ENCODE measurements at places on chromosomes 16 and 17.

GRCh38 chr17:80825471-80826345, 165.9 kb upstream of the CHMP6 start:
- DNase-seq, result no peak

- DNase-seq, result no peak
Observed at GRCh38 chr17:76252040-76252954, 12.0 kb upstream of the RNF157 start.

- no peak for DNase-seq
Observed at GRCh38 chr17:73419881-73420280, 108.1 kb upstream of the CDC42EP4 start.

DNA sequence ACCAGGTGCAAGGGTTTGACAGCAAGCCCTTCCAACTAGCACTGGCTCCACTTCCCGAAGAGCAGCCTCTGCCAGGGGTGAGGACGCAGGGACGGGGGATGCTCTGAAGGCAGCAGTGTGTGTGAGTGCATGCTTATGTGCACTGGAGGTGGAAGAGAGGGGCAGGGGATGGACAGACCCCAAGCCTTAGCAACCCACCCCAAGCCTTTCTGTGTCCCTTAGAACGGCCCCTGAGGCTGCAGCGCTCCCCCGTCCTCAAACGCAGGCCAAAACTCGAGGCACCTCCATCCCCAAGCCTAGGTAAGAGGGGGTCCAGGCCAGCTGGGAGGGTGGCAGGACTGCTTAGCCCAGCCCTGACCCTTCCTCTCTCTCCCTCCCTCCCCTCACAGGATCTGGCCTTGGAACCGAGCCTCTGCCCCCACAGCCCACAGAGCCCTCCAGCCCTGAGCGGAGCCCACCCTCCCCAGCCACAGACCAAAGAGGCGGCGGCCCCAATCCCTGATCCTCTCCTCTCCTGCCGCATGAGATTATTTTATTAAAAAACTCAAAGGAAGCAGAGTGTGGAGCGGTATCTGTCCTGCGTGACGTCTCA, 2.9 kb downstream of the ACD start:
- no peak for DNase-seq

- DNase-seq, result no peak
Observed at GRCh38 chr16:63289834-63290460, 1253.7 kb upstream of the CDH8 start.

- no peak for DNase-seq
Observed at GRCh38 chr16:26665166-26665939, 401.4 kb upstream of the C16orf82 start.

DNA sequence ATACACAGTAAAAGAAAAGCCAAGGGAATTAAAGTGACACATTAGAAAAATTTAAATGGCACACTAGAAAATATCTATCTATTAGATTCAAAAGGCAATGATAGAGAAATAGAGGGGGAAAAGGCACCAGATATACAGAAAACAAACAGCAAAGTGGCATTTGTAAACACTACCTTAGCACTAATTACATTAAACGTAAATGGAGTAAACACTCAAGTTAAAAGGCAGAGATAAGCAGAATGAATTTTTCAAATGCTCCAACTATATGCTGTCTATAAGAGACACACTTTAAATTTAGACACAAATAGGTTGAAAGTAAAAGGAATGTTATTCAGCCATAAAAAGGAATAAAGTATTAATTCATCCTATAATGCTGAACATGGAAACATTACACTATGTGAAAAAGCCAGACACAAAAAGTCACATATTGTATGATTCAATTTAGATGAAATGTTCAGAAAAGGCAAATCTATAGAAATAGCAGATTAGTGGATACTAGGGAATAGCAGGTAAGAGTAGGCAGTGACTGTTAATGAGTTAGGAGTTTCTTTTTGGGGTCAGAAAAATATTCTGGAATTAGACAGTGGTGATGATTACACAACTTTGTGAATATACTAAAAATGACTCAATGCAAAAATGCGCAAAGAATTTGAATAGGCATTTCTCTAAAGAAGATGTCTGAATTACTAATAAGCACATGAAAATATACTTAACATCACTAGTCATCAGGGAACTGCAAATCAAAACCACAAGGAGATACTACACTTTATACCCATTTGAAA, 92.4 kb downstream of the BRIP1 start:
- DNase-seq, result no peak

GRCh38 chr16:53925107-53925410, 221.1 kb downstream of the FTO start:
- no peak for DNase-seq

DNA sequence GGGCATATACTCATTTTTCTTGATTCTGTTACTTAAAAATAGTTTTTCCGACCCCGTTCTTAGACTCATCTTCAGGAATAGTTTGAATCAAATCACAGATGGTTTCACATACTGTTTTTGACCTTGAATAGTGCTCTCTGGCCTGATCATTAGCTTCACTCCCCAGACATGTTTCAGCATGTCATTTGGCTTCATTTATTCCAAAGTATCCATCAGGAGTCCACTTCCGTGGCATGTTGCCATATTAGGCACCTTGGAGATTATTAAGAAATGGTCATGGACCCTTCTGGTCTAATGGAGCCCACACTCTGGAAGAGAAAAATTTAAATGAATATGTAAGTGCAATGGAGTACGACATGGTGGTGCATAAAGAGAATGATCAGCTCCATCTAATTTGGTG, 222.3 kb downstream of the FTO start:
- no peak for DNase-seq

GRCh38 chr17:14153374-14153773, 83.3 kb downstream of the CDRT15 start:
- DNase-seq, result no peak

GRCh38 chr17:14197586-14197985, 39.1 kb downstream of the CDRT15 start:
- peak; percentile 39 for DNase-seq

GRCh38 chr16:64051824-64052223, 1070.0 kb downstream of the CDH11 start:
- DNase-seq, result no peak

- no peak for DNase-seq
Observed at GRCh38 chr16:82639666-82640336, 13.0 kb downstream of the CDH13 start.

- no peak for DNase-seq
Observed at GRCh38 chr17:35918665-35919064, 11.9 kb downstream of the RDM1 start.

GRCh38 chr17:81196505-81197408, 26.0 kb downstream of the CEP131 start:
- no peak for DNase-seq

DNA sequence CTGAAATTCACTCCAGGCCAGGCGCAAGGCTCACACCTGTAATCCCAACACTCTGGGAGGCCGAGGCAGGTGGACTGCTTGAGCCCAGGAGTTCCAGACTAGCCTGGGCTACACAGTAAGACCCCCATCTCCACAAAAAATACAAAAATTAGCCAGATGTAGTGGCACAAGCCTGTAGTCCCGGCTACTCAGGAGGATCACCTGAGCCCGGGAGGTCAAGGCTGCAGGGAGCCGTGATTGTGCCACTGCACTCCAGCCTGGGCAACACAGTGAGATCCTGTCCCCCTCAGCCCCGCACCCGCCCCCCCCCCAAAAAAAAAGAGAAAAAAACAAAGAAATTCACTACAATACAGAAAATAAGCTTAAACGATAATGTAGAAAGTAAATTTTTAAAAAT, 31.5 kb downstream of the MBTPS1 start:
- no peak for DNase-seq

- DNase-seq, result no peak
Observed at GRCh38 chr17:12180644-12181261, 160.1 kb downstream of the MAP2K4 start.

DNA sequence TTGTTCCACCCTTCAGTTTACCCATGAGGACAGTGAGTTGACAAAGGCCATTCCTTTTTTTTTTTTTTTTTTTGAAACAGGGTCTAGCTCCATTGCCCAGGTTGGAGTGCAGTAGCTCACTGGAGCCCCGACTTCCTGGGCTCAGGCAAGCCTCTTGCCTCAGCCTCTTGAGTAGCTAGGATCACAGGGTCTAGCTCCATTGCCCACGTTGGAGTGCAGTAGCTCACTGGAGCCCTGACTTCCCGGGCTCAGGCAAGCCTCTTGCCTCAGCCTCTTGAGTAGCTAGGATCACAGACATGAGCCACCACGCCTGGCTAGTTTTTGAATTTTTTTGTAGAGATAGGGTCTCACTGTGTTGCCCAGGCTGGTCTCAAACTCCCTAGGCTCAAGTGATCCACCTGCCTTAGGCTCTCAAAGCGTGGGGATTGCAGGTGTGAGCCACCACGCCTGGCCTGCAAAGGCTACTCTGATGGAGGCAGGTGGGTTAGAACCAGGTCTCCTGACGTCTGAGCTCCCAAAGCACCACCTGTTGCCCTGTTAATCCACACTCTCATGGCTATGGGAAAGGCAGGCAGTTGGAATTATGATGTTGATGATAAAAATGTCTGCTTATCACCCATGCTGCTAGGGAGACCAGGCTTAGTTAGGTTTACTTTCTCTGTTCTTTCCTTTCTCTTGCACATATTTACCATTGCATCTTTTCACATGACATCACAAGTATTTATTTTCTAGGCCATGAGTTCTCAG, 65.2 kb downstream of the KSR1 start:
- no peak for DNase-seq

GRCh38 chr17:56667925-56668458, 74.5 kb downstream of the NOG start:
- no peak for DNase-seq

DNA sequence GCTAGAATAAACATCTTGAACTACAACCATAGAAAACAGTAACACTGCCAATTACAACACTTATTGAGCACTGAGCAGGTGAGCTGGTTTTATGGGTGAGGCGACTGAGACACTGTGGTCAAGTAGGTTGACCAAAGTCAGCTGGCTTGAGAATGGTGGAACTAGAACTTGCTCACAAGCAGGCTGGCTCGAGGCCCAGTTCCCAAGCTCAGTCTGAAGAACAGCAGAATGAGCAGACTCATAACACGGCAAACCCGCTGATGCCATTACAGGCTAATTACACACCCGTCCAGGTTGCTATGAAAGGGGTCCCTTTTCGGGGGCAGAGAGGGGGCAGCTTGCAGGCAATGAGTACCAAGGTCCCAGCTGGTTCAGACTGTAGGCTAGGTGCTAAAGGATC, 6.5 kb downstream of the ZZEF1 start:
- DNase-seq, result no peak

- no peak for DNase-seq
Observed at GRCh38 chr16:49583911-49584310, 210.3 kb downstream of the C16orf78 start.

GRCh38 chr17:4327606-4328005, 38.9 kb downstream of the UBE2G1 start:
- no peak for DNase-seq

DNA sequence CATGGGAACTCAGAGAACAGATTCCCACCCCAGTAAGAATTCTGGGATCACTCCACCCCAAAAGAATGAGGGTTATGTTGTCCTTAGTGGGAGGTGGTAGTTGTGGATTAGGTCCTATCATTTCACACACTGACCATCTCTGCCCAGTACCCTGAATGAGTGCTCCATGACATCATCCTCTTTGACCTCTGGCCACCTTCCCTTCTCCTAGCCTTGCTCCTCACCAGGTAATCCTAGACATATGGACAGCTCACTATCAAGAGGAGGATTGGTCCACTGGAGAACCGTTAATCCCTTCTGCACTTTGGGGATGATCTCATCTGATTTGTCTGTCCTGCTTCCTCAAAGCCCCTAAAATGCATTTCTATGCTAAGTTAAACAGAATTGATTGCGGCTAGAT, 538.2 kb upstream of the HSBP1 start:
- DNase-seq, result no peak

- DNase-seq, result no peak
Observed at GRCh38 chr17:63430223-63430622, 15.9 kb downstream of the CYB561 start.

DNA sequence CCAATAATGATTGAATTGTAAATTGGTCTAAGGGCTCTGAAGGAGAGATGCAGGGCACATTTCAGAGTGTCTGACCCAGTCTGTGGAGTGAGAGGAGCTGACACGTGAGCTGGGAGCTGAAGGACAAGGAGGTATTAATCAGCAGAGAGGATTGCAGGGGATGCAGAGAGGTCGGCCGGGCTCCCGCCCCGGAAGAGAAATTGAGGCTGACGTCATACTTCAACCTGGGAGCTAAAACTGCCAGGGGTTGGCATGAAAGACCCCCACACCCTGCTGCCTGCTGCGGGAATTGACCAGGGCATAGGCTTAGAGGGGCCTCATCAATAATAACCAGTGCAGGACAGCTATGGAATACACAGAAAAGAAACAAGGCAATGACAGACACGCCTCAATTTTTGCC, 53.6 kb upstream of the CLEC19A start:
- no peak for DNase-seq

- no peak for DNase-seq
Observed at GRCh38 chr17:8948462-8948861, 17.0 kb downstream of the PIK3R5 start.

- DNase-seq, result no peak
Observed at GRCh38 chr17:40705584-40705983, 2.0 kb upstream of the KRT24 start.

DNA sequence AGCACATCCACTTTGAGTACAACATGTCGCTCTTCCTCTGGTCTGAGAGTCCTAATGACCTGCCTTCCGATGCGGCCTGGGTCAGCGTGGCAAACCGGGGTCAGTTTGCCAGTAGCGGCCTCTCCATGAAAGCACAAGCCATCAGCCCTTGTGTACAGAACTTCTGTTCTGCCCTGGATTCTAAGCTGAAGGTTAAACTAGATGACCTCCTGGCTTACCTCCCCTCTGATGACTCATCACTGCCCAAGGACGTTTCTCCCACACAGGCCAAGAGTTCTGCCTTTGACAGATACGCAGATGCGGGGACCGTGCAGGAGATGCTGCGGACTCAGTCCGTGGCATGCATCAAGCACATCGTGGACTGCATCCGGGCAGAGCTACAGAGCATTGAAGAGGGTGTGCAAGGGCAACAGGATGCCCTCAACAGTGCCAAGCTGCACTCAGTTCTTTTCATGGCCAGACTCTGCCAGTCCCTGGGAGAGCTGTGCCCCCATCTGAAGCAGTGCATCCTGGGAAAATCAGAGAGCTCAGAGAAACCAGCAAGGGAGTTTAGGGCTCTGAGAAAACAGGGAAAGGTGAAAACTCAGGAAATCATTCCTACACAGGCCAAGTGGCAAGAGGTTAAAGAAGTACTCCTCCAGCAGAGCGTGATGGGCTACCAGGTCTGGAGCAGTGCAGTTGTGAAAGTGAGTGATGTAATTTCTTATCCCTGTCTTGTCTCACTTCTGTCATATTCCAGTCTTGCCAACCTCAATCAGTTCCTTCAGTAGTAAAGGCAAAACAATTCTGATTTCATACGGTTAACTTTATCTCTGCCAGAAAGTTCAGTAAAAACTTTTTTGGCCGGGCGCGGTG, 8.6 kb downstream of the COG1 start:
- DNase-seq, result no peak

DNA sequence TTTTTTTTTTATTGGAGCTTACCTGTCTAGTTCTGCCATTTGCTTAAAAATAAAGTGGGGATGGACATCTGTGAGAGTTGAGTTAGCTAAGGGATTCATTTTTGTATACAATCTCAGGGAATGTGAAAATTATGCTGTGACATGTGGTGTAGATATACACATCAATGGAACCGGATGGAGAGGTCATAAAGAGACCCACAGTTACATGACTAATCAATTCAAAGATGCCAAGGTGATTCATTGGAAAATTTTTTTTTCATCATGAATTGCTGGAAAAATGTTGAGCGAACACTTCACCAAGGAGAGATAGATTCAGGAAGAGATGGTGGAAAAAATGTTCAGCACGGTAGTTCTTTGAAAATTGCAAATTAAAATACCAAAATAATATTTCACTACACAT, 605.4 kb upstream of the KIF2B start:
- no peak for DNase-seq

GRCh38 chr16:55615071-55615470, 40.7 kb upstream of the SLC6A2 start:
- DNase-seq, result no peak
